ENCODE measurements at places on chromosomes 4 and X.
A peak's percentile ranks its signal among the peaks of the same experiment; 100 is the strongest.

GRCh38 chr4:48949086-48949485 lies 37.0 kb upstream of the CWH43 start:
- no peak for DNase-seq

GRCh38 chr4:170025523-170026252 lies 507 bp downstream of the MFAP3L start:
- no peak for DNase-seq

- DNase-seq, result peak; percentile 48
Observed at GRCh38 chrX:118644378-118644777, 83.0 kb upstream of the IL13RA1 start.

GRCh38 chr4:21002286-21002685 lies 302.0 kb downstream of the PACRGL start:
- no peak for DNase-seq

- DNase-seq, result no peak
Observed at GRCh38 chr4:155506745-155507144, 130.0 kb upstream of the MAP9 start.

DNA sequence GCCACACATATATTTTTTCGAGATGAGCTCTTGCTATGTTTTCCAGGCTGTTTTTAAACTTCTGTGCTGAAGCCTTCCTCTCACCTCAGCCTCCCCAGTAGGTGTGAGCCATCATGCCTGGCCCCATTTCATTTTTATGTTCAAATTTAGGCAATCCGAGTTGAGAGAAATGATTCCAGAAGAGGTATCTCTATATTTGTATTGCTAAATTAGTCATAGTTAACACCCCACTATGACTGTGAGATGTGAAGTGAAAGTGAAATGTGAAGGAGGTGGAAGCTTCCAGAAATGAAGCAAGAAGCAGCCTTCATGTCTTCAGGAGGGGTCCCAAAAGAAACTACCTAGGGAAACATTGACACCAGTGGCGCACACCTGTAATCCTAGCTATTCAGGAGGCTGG lies 17.7 kb downstream of the APELA start:
- DNase-seq, result no peak

GRCh38 chr4:133694416-133694815 lies 507.2 kb downstream of the PABPC4L start:
- no peak for DNase-seq

DNA sequence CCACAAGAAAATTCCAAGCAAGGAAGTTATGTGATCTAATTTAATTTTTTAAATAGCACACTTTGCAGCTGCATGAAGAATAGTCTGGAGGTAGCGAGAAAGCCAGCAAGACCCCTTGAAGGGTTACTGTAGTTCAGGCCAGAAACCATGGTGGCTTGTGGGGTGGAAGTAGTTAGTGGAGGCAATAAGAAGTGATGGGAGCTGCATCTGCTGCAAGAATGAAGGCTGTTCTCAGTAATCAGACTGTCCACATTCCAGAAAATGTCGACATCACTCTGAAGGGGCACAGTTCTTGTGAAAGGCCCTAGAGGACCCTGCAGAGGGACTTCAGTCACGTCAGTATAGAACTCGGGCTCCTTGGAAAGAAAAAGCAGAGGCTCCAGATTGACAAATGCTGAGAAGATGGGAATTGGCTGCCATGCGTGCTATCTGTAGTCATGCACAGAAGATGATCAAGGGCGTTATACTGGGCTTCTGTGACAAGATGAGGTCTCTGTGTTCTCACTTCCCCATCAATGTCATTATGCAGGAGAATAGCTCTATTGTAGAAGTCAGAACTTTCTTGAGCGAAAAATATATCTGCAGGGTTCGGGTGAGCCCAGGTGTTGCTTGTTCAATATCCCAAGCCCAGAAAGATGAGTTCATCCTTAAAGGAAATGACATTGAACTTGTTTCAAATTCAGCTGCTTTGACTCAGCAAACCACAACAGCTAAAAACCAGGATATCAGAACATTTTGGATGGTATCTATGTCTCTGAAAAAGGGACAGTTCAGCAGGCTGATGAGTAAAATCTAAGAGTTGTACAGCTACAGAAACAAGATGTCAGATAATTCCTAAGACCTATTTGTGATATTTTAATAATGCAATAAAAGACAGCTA lies 254.2 kb downstream of the CBR4 start:
- DNase-seq, result peak; percentile 49

DNA sequence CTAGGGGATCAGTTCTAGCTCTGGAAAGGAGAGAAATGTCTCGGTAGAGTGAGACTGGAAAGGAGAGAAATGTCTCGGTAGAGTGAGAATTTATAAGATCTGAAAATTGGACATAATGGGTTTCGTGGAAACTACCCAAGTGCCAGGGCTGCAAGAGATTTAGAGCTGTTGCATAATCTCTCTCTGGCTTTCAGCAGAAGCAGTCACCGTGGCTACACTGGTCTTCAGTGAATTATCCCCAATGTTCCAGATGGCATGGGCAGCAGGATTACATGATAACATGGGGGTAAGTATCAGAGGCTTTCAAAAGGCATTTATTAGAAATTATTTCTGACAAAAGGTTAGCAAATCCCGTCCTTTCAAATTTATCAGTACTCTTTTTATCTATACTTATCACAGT lies 435.5 kb downstream of the NKX6-1 start:
- DNase-seq, result no peak

DNA sequence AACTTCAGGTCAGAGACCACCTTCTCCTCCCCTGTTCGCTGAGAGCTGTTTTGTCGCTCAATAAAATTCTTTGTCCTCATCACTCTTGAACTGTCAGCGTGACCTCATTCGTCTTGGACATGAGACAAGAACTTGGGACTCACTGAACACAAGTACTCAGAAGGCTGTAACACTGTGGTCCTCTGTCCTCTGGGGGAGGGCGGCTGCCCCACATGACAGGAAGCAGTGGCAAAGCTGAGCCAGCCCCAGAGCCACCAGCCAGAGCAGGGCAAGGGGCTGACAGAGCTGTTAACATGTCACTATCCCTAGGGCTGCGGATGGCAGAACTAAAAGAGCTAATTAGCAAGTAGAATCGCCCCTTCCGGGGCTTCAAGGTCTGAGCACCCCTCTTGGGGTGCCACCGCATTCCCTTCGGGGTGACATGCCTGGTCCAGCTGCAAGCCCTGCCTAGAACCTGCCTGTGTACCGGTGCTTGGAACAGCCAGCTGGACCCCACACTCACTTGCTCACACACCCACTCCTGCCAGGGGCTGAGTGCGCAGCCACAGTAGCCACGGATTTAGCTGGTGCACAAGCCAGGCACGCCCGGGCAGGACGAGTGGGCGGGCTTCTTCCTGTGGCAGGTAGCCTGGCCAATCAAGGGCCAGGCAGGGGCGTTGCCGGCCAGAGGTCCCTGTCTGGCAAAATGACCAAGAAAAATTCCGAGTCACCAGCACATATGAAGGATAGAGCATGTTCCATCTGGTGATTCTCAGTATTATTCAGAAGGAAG lies 648.6 kb upstream of the AGA start:
- no peak for DNase-seq

- DNase-seq, result no peak
Observed at GRCh38 chr4:83779103-83780052, 243.5 kb downstream of the GPAT3 start.

DNA sequence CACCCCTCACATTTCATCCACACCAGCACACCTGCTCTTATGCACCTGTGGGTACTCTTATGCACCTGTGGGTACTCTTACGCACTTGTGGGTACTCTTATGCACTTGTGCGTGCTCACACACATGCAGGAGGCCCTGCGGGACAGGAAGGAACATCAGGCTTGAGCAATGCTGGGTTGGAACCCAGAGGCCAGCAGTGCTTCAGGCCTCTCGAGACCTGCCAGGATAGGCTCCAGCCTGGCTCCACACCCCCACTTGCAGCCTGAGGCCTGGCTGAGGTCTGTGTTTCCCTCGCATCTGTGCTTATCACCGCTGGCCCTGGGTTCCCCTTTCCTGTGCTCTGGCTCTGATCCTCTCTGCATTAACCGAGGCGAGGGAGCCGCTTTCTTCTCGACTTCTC lies 34.7 kb downstream of the SORCS2 start:
- no peak for DNase-seq

GRCh38 chr4:151673908-151674520 lies 86.8 kb downstream of the GATB start:
- no peak for DNase-seq

DNA sequence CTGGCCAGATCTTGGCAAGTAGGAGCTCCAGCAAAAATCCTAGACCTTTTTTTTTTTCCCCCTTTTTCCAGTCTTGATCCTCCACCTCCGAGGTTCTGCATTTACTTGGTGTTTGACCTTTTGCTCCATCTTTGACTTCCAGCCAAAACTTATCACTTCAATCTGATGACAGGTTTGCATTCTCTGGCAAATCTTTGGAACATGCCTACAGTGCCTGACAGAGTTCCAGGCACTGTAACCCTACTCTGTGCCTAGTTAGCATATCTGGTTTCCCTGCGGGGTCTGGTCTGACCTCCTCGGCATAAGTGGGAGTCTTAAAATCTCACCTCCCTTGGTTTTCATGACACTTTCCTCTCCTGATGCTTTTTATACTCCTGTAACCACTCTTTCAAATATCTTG lies 39.4 kb upstream of the NR3C2 start:
- no peak for DNase-seq

- DNase-seq, result peak; percentile 30
Observed at GRCh38 chr4:126182786-126183185, 868.0 kb downstream of the FAT4 start.

- peak; percentile 49 for DNase-seq
Observed at GRCh38 chr4:46270986-46271596, 118.8 kb downstream of the GABRA2 start.

GRCh38 chrX:84339507-84340364 lies 151.7 kb upstream of the RPS6KA6 start:
- peak; percentile 15 for DNase-seq

- no peak for DNase-seq
Observed at GRCh38 chr4:169826634-169827187, 69.0 kb upstream of the HPF1 start.

GRCh38 chr4:181291615-181292014 lies 951.6 kb upstream of the TENM3 start:
- DNase-seq, result no peak

GRCh38 chrX:106933538-106933961 lies 13.3 kb downstream of the CLDN2 start:
- DNase-seq, result peak; percentile 14

DNA sequence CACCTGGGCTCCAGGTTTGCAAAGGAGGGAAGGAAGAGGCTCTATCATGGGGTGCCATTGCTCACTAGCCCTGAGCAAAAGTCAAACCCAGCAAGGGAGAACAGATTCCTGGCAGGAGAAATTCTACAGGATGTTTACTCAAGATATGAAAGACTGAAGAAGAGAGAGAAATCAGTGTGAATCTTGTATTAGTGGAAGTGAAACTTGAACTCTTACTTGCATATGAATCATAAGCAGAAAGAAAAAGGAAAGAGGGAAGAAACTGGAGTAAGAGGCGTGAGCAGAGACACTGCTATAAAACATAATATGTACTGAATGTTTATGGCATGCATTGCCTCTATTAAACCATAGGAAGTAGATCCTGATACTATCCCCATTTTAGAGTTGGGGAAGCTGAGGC lies 60.9 kb downstream of the C4orf46 start:
- no peak for DNase-seq

DNA sequence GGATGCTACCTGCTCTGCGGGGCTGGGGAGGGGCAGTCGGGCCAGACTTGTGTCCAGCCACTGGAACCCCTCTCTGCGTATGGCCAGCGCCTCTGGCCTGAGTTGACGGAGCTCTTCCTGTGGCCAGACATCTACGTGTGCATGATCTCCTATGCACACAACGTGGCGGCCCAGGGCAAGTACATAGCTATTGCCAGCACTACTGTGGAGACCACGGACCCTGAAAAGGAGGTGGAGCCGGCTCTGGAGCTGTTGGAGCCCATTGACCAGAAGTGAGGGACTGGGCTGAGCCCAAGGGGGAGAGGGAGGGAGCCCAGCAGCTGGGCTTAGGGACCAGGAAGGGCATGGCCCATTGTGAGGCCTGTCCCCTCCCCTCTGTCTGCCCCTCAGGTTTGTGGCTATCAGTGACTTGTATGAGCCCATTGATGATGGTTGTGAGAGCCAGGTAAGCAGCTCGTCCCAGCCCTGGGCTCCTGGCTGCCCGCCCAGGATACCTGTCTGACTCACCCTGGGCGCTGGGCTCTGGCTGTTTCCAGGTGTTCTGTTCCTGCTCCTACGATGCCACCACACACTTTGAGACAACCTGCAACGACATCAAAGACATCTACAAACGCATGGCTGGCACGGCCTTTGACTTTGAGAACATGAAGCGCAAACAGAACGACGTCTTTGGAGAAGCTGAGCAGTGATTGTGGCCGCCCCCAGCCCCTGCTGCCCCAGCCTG lies 1.8 kb upstream of the FAM50A start:
- no peak for DNase-seq

GRCh38 chr4:85773372-85773771 lies 298.4 kb downstream of the ARHGAP24 start:
- DNase-seq, result no peak

- DNase-seq, result no peak
Observed at GRCh38 chr4:73375328-73375741, 28.8 kb upstream of the ALB start.

- peak; percentile 91 for DNase-seq
Observed at GRCh38 chr4:88938138-88938537, 118.8 kb downstream of the FAM13A start.

- DNase-seq, result no peak
Observed at GRCh38 chrX:153917869-153918268, 8.2 kb downstream of the ARHGAP4 start.

- peak; percentile 50 for DNase-seq
Observed at GRCh38 chr4:7929118-7929951, 10.3 kb downstream of the AFAP1 start.

DNA sequence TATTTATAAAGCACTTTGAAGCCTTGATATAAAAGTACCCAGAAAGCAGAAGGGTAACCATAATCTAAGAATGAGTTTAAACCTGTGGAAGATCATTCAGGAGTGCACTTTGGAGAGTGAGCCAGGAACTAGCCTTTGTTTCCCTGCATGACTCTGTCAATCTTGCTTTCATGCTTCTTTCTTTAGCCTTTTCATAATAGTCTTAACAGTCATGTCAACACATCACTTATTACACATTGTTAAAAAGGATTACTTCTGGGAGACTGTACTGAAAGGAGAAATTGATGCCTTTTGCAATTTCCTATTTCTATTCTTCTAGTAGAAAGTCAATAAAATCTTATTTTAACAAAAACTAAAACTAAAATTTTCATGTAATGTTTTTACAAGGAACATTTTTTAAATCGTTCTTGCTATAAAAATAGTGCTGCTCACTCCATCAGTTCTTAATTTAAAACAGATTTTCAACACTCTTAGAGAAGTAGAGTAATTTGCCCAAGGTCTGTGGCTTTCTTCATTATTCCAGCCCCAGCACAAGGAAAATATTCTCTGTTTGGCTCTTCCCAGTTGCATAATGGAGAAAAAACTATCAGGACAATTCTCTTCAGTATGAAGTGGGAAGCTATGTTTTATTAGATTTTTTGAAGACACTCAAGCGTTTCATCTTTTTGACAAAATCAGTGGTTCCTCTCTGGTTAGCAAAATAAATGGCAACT lies 35.4 kb upstream of the SPP1 start:
- no peak for DNase-seq

DNA sequence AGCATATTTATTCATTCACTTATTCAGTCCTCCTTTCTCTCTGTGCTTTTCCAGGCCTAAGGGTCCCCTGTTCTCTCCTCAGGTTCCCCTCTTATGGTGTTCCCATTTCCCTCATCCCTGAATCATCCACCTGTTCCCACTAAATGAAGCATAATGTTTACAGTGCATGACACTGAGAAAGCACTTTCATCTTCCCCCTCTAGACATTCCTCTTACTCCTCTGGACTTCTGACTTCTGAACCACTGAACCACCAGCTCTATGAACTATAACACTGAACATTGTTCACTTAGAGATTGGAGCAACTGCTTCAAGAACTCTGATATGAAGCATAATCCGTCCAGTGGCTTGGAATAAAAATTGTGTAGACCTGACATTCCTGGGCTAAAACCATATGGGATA lies 59.5 kb downstream of the CD38 start:
- no peak for DNase-seq

Measured in mesenchymal stem cell (in vitro differentiated cells and primary cell).